NCI-H524 (cell line): ENCODE measurements at places on chromosomes 2 and 18.

GRCh38 chr18:41324020-41324791, 630.8 kb upstream of the PIK3C3 start:
- DNase-seq: no peak

GRCh38 chr2:171086352-171087290, 74.1 kb downstream of the TLK1 start:
- no peak for DNase-seq

DNA sequence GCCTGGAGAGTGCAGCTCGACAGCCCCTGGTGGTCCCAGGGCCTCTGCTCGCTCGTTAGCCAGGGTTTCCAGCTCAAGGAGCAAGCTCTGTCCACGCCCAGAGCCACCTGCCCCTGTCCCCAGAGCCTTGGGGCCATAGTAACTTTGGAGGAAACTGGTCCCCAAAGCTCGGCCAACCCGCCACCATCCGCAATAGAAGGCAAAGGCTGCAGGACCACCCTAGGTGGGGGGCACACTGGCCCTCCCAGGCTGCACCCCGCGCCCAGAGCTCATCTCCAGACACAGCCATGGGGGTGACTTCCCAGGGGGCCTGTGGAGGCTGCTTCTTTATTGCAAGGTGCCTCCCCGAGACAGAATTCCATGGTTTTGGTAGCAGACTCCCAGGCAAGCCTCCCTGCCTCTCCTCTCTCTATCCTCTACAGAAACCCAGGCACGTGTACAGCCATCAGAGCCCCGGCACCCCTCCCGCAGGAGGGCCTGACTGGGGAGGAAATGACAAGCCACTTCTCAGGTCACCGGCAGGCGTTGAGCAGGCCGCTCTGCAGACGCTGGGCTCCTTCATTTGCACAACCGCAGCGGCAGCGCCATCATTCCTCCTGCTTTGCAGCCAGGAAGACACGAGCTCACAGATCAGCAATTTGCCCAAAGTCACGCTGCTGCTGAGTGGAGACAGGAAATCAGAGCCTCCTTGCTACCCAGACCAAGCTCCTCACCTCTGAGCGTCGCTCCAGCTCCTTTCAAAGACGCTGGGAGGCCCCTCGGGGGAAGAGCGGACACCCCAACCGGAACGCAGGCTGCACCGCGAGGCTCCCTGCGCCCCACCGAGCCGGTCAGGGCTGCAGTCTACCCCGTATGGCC, 80.2 kb downstream of the NDUFA10 start:
- no peak for DNase-seq

- DNase-seq: peak; percentile 32
Measured at GRCh38 chr2:187299122-187299906, 148.7 kb downstream of the CALCRL start.

DNA sequence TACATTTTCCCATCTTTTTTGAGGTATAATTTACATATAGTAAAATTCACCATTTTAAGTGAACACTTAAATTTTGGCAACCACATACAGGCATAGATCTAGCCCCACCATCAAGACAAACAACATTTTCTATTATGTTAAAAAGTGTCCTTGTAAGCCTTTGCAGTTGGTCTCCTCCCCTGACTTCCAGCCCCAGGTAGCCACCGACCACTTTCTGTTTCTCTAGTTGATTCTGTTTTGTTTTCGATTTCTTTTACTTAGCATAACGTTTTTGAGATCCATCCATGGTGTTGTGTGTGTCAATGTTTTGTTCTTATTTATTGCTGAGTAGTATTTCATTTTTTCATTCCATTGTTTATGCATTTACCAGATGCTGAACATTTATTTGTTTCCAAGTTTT, 135.5 kb upstream of the FOSL2 start:
- no peak for DNase-seq

GRCh38 chr2:67566285-67566684, 169.2 kb downstream of the ETAA1 start:
- no peak for DNase-seq

GRCh38 chr2:38836791-38837190, 38.9 kb downstream of the DHX57 start:
- no peak for DNase-seq

DNA sequence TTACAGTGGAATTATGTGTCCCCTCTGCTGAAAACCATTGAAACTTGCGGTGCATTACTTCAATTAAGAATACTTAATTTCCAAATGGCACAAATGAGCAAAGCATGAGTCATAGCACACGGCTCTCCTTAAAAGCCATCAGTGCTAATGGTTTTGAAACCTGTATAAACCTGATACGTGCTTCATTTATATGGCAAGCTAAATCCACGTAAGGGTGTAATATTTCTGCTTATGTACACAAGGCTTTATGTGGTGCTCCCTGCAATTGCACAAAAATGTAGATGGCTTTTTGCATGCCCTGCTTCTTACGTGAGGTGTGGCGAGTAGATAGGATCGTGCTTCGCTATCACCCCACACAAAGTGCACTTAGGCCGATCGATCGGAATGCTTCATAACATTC, 840.9 kb downstream of the GALR1 start:
- DNase-seq: peak; percentile 44
